ENCODE measurements at places on chromosomes 11 and 22.
A peak's percentile ranks its signal among the peaks of the same experiment; 100 is the strongest.

GRCh38 chr11:92572559-92572958 lies 347.9 kb downstream of the FAT3 start:
- no peak for DNase-seq

- DNase-seq, result no peak
Observed at GRCh38 chr11:92226331-92227229, 2.0 kb downstream of the FAT3 start.

GRCh38 chr22:43275545-43276317 lies 67.4 kb downstream of the SCUBE1 start:
- DNase-seq, result no peak

GRCh38 chr11:17551347-17552040 lies 4.4 kb downstream of the OTOG start:
- DNase-seq, result no peak

DNA sequence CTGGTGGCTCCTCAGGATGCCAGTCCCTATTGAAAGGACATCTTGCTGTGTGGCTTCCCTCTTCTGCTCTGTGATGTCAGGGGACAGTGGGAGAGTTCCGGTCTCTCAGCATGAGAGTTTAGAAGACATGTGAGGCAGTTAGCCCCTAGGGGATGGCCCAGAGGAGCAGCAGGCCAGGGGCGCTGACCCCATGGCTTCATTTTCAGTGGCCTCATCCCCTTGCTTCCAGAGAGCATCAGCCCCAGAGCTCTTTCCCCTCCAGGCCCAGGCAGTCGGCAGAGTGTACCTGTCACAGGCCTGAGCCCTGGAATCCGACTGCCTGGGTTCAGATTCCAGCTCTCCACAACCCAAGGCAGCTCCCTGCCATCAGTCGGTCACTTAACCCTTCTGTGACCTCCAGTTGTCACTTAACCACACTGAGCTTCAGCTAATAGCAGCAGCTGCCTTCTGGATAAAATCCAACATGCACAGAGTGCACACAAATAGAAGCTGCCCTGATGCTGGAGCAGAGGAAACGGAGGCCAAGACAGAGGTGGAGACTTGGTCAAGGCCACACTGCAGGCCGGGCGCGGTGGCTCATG lies 14.1 kb upstream of the LRRC10B start:
- no peak for DNase-seq

- DNase-seq, result no peak
Observed at GRCh38 chr11:13303668-13304649, 26.4 kb downstream of the BMAL1 start.

- peak; percentile 49 for DNase-seq
Observed at GRCh38 chr11:73141309-73142127, 600 bp downstream of the FCHSD2 start.
